ENCODE measurements at places on chromosomes 1 and 21.

DNA sequence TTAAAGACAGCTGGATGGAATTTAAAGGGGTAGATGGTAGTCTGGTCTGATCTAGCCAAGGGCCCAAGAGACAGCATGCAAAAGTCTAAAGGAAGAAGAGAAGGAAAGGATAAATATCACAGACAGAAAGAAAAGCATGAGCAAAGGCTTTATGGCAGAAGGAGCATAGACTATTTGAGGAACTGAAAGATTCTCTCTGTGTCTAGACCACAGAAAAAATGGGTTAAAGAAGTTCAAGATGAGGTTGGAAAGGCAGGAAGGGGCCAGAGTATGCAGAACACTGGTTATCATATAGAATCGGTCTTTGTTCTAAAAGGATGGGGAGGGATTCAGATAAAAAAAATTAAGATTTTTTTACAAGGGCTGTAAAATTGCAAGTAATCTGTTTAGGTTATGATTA lies 136.8 kb upstream of the SGIP1 start:
- DNase-seq, result no peak

- DNase-seq, result no peak
Observed at GRCh38 chr1:169949139-169949538, 55.4 kb upstream of the SCYL3 start.

GRCh38 chr1:7616953-7617352 lies 154.1 kb upstream of the VAMP3 start:
- DNase-seq, result no peak

GRCh38 chr1:203349773-203350524 lies 973 bp downstream of the FMOD start:
- no peak for DNase-seq

- DNase-seq, result peak; percentile 54
Observed at GRCh38 chr21:30719401-30719800, 824 bp upstream of the KRTAP21-3 start.

DNA sequence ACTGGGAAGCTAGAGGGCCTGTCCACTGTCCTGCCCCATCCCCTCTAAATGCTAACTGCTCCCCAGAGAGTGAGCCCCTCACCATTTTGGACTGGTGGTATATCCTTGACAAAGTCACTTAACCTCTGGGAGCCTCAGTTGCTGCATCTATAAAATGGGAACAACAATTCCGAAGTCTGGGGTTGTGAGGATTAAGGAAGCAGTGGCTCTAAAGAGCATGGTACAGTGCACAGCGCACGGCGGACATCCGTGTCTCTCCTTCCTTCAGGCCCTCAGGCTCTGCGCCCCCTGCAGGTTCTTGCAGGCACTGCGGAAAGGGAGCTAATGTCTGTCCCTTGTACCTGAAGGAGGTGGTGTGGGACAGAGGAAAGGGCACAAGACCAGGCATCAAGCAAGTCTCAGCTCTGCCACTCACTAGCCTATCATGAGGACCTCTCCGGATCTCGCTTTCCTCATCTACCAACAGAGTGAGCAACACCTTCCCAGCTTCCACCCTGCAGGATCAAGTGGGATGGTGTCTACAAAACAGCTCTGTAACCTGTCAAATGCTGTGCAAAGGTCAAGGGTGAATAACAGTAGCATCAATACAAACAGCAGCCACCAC lies 20.1 kb downstream of the ECE1 start:
- peak; percentile 79 for DNase-seq

DNA sequence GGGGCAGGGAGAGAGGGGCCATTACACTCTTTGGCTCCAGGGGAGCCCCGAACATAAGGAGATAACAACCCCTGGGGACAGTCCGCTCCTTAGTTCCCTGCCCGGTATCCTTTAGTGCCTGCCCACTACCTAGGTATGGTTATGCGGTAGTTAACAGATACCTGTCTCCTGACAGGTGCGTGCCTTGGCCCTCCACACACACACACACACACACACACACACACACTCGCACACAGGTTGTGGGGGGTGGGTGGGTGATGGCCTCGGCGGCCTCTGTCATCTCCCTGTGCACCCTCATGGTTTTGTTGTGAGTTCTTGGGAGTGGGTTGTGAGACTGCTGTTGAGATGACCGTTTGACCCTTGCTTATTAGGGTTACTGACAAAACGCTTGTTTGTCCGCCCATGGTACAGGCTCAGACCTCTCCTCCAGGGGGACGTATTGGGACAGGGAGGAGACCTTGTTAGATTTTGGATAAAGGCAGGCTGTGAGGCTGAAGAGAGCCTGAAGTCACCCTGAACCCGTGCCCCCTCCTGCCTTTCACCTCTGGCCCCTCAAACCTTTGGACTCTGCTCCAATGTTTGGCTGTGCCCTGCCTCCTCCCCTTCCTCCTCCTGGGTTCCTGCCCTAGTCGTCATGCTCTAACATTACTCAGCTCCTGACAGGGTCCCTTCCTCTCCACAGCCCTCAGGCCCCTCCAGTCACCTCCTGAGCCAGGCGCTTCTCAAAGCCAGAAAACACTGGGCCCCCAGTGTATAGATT lies 979 bp downstream of the RASSF5 start:
- no peak for DNase-seq

GRCh38 chr1:230268371-230269170 lies 157.6 kb downstream of the PGBD5 start:
- peak; percentile 76 for DNase-seq

- DNase-seq, result no peak
Observed at GRCh38 chr1:232610192-232610901, 19.6 kb downstream of the SIPA1L2 start.

GRCh38 chr1:1355416-1355815 lies 2.9 kb downstream of the MXRA8 start:
- no peak for DNase-seq

DNA sequence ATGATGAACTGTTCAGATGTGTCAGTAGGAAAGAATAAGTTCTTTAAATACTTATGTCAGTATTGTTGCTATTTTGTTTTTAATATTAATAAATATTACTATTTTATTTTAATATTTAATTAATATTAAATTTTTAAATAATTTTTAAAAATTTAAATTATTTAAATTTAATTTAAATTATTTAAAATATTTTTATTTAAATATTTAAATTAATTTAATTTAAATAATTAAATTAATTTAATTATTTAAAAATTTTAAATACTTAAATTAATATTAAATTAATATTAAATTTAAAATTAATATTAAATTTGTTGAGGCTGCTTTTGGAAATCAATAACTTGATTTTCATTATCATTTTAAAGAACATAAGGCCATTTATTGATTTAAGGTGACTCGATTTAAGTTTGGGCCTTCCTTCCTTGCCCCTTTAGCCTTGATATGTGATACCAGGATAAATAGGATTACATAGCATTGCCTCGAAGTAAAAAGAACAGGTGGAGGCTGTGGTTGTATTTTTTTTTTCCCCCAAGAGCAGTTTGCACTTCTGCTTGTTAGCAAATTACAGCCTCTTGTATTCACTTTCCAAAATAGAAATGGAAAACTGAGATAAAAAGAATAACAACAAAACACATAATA lies 915.2 kb downstream of the TTLL7 start:
- DNase-seq, result no peak

DNA sequence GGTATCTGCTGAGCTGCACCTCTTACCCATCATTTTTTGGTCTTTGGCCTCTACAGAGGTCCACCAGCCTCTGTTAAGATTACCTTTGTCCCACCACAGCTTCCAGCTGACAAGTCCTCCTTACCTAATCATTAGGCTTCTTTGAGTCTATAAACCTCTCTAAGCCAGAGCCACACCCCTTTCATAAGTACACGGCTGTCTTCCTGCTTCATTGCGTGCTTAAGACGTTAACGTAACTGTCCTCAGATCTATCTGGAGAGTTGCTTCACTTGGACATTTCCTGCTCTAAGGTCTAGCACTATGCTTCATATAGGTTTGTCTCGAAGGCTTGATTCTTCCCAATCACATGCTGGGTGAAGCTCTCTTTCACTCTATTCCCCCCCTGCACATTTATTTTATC lies 71.0 kb upstream of the CACHD1 start:
- DNase-seq, result no peak

- no peak for DNase-seq
Observed at GRCh38 chr1:50562106-50562505, 138.9 kb upstream of the DMRTA2 start.

DNA sequence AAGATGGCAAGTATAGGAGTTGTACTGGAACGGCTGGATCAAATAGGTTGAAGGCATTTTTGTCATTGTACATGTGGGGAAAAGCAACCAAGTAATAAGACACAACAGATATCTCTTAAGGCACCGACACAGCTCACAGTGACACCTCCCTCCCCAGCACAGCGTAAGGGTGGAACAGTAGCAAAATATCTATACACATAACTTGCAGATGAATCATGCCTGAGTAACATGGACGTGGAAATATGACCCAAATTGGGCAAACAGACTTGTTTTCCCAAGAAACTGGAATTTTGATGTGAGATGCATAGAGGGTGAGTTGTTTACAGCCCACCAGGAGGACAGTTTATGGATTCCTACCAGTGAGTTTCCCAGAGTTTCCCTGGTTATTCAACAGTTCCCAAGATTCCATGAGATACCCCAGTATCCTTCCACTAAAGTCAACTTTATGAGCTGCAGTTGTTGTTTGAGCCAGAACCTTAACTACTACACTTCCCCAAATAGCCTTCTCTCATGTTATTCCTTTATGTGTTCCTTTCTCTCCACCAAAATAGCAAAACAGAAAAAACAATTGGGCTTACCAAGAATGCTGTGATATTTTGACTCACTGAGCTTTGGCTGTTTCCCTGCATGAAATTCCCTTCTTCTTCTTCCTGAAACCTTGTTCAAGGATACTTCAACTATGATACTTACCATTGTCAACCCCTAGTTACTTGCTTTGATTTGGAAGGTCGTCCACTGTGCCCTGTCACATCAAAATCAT lies 7.1 kb upstream of the DR1 start:
- peak; percentile 93 for DNase-seq

- peak; percentile 23 for DNase-seq
Observed at GRCh38 chr1:76668046-76668445, 199.2 kb upstream of the ST6GALNAC5 start.

GRCh38 chr1:112791723-112792104 lies 76.6 kb upstream of the PPM1J start:
- DNase-seq, result no peak

GRCh38 chr1:196910215-196910614 lies 22.4 kb downstream of the CFHR4 start:
- DNase-seq, result peak; percentile 4

- no peak for DNase-seq
Observed at GRCh38 chr1:202047977-202048376, 37.6 kb downstream of the ELF3 start.

DNA sequence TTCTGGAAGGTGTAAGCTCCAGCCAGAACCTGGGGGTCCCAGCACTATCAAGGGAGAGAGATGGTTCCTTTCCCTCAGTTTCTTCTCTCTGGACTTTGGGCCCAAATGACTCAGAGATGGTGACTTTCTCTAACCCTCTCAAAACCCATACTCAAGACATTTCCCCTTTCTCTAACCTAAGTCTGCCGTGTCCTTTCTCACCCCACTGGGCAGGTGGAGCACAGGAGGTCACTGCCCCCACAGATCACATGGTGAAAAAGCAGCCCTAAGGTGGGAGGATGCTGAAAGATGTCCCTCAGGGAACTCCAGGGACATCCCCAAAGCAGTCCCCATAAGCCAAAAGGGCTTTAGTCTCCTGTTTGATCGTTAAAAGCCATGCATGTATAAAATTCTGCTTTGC lies 173.7 kb downstream of the HIVEP3 start:
- no peak for DNase-seq

DNA sequence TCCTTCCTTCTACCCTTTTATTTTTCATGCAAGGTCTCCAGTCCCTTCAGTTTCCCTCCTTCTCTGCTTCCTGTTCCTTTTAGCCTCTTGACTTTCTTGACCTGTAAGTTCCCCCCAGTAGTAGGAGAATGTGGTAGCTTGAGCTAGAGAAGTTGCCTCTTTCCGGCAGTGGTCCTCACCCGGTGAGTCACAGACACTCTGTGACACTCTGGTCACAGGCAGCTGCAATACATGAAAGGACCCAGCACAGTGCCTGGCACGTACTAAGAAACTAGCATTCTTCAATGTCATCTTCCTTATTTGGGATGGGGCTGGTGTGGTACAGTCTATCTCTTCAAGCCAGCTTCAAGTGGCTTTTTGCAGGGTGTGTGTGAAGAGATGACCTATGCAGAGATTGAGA lies 16.0 kb downstream of the PFKFB2 start:
- DNase-seq, result no peak

- peak; percentile 31 for DNase-seq
Observed at GRCh38 chr1:88650676-88651418, 33.2 kb upstream of the PKN2 start.

DNA sequence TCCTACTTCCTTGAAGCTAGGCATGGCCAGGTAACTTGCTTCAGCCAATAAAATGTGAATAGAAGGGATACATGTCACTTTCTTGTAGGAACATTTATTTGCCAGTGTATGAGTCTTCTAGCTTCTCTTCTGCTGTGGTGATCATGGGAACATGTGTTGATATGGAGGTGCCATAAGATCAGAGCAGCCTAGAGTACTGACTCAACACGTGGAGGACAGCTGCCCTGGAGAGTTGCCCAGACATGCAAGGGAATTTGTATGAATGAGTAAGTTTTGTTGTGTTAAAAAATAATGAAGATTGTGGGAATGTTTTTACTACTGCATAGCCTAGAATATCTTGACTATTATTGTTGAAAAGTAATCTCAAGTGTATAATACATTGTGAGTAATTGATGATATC lies 502.3 kb downstream of the NUF2 start:
- no peak for DNase-seq

- DNase-seq, result no peak
Observed at GRCh38 chr1:38244218-38244845, 197.7 kb upstream of the POU3F1 start.

DNA sequence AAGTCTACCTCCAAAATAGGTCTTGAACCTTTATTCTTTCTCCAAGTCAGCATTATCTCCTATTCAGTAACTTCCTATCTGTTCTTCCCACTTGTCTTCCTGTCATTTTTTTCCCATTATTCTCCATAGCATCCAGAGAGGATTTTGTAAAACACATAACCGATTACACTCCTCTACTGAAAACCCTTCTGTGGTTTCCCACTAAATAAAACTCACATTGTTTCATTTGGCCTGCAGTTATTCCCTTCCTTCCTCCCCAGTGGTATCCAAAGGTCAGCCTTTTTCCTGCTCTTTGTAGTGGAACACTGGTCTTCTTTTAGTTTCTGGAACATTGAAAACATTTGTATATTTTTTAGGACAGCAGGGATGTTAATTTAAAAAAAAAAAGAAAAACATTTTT lies 266.0 kb downstream of the GPR52 start:
- DNase-seq, result no peak

DNA sequence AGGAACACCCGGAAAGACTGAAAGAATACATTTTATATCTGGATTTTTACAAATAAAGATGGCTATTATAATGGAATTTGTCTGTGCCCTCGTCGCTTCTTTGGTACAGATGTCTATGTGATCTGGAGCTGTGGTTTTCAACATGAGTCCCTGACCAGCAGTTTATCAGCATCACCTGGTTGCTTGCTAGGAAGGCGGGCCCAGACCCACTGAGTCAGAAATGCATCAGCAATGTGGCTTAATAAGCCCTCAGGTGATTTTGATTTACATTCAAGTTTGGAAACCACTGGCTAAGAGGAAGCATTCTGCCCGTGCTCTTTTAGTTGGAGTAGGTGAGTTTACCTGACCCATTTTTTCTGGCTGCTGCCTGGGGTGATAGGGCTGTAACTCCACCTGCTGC lies 31.7 kb downstream of the ATP1A1 start:
- no peak for DNase-seq

- DNase-seq, result no peak
Observed at GRCh38 chr1:28031173-28031572, 57.2 kb downstream of the EYA3 start.
